ENCODE measurements at places on chromosomes 2 and 18.

GRCh38 chr2:239666855-239667376, 266.1 kb upstream of the HDAC4 start:
- DNase-seq, result no peak

DNA sequence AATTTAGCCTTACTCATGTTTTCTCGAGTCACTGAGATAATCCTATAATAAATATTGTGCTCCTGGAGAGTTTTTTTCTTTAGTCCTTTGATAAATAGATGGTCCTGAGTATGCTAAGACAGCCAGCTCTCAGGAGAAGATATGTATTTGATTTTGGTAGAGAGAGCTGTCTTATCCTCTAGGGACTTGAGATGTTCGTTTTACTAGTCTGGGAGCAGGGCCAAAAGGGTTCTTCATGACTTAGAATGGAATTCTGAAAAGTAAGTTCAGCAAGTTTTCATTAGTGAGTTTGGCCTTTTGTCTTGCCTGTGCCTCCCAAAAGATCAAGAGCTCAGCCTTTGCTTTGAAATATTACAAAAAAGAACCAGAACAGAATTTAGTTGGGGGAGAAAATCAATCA, 246.7 kb downstream of the BABAM2 start:
- DNase-seq, result no peak

DNA sequence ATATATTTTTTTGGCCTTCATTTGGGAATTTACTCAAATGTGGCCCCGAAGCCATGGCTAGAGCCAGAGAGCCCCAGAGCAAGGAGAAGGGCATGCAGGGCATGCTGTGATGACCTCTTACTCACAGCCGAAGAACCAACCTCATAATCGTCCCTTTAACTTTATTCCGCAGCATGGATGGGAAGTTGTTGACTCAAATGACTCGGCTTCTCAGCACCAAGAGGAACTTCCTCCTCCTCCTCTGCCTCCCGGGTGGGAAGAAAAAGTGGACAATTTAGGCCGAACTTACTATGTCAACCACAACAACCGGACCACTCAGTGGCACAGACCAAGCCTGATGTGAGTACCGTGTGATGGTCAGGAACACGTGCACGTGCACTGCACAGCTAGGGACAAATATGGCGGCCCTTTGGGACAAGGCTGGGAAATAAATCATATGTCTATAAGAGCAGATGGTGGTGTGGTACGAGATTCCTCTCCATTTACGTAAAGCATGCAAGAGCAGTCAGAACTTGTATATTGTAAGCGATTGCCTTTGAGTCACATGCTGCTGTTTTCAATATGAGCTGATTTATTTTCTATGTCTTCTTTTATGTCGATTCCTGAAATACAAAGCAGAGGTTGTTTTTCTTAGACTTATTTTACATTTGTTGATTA, 280.9 kb downstream of the NEDD4L start:
- no peak for DNase-seq

GRCh38 chr2:241788572-241788971, 11.9 kb downstream of the GAL3ST2 start:
- DNase-seq, result peak; percentile 36

GRCh38 chr2:84906108-84906899, 848 bp downstream of the TMSB10 start:
- DNase-seq, result no peak

GRCh38 chr2:47896450-47896968, 9.8 kb downstream of the FBXO11 start:
- DNase-seq, result no peak

GRCh38 chr2:23803965-23804542, 122.9 kb downstream of the ATAD2B start:
- no peak for DNase-seq

- DNase-seq, result no peak
Measured at GRCh38 chr2:106032676-106033075, 161.4 kb downstream of the UXS1 start.

GRCh38 chr2:1675633-1676032, 68.7 kb downstream of the PXDN start:
- no peak for DNase-seq

GRCh38 chr18:11946756-11947155, 34.6 kb upstream of the IMPA2 start:
- DNase-seq, result no peak

DNA sequence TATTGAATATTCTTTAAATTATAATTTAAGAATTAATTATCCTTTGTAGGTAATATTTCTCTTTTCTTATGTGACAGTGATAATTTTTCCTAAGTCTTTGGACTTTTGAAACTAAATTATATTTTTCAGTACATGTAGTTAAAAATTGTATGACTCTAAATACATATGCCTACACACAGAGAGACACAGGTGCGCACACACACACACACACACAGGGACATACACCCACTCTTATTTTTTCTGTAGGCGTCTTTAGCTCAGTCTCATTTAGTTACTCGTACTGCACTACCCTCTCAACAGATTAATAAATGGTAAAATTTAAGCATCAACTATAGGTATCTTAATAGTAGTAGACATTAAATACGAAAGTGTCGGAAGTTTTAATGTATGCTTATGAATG, 56.1 kb downstream of the ZNF236 start:
- DNase-seq, result no peak

GRCh38 chr2:165277295-165277694, 38.1 kb downstream of the SCN2A start:
- no peak for DNase-seq

- no peak for DNase-seq
Measured at GRCh38 chr2:134392442-134393074, 138.7 kb downstream of the MGAT5 start.

GRCh38 chr2:231411831-231412617, 16.5 kb downstream of the B3GNT7 start:
- DNase-seq, result peak; percentile 52

- DNase-seq, result no peak
Measured at GRCh38 chr18:61980355-61980754, 87.5 kb upstream of the RNF152 start.

- DNase-seq, result peak; percentile 48
Measured at GRCh38 chr2:54558188-54559005, 102.3 kb downstream of the SPTBN1 start.

DNA sequence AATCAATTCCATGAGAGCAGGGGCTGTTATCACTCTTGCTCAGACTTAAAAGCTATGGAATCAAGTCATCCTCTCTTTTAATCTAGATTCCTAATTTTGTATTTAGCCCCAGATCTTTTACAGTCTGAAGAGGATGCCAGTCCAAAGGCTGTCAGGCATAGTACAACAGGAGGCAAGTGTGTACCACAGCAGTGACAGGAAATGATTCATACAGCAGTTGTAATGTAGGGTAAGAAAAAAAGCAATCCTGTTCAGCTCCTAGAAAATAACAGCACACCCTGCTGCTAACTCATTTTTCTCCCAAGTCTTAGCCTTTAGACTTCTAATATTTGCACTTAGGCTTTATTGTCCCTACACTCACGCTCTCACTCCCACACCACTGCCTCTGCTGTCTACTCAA, 127.8 kb upstream of the SYT4 start:
- no peak for DNase-seq

GRCh38 chr2:10057231-10058107, 14.1 kb downstream of the KLF11 start:
- DNase-seq, result no peak

DNA sequence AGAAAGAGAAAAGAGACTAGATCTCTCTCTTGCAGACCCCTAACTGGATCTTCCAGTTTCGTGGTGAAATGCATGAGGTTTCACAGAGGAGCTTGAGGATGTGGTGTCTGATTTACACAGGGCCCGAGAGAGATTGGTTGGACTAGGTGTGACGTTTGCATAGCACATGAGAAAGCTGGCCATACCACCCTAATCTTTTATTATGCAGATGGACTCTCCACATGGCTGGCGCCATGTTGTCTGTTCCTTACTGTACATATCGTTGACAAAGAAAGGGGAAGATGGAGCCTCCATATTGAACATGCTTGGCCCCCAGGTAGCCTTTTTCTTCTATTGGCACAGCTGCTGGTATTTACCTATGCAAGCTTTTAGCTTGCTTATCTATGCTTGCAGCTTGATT, 27.5 kb upstream of the PGAP1 start:
- no peak for DNase-seq

GRCh38 chr2:41967476-41968181, 80.2 kb upstream of the PKDCC start:
- DNase-seq, result no peak

- no peak for DNase-seq
Measured at GRCh38 chr2:162013514-162014475, 60.2 kb downstream of the DPP4 start.

GRCh38 chr2:28904802-28905457, 10.5 kb downstream of the WDR43 start:
- DNase-seq, result no peak

DNA sequence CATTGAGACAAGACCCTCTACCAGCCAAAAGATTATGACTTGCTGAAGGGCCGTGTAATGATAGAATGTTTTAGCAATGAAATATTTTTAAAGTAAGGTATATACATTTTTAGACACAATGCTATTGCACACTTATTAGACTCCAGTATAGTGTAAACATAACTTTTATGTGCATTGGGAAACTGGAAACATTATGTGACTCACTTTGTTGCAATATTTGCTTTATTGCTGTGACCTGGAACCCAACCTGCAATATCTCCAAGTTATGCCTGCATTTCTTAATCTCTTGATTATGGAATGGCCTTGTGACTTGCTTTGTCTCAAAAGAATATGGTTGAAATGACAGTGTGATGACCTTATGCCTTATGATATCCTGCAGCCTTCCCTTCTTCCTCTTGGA, 502.0 kb downstream of the EPHA4 start:
- DNase-seq, result no peak

- DNase-seq, result no peak
Measured at GRCh38 chr18:70659036-70659925, 370.4 kb downstream of the SOCS6 start.

DNA sequence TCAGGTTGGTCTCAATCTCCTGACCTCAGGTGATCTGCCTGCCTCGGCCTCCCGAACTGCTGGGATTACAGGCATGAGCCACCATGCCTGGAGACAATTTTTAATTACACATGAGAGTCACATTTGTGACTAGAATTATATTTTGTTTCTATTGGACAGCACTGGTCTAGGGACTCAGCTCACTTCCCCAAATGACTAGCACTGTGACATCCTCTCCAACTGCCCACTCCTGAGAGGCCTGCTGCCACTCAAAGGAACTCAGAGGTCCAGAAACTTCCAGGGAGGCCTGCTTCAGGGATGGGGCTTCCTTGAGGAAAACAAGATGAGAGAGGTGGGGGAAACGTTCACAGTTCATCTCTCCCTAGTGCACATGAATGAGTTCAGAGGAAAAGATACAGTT, 29.5 kb downstream of the TMEM163 start:
- DNase-seq, result no peak

DNA sequence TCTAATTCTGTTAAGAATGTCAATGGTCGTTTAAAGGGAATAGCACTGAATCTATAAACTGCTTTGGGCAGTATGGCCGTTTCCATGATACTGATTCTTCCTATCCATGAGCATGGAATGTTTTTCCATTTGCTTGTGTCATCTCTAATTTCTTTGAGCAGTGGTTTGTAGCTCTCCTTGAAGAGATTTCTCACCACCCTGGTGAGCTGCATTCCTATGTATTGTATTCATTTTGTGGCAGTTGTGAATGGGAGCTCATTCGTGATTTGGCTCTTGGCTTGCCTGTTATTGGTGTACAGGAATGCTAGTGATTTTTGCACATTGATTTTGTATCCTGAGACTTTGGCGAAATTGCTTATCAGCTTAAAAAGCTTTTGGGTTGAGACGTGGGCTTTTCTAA, 38.3 kb upstream of the WDR75 start:
- DNase-seq, result no peak

DNA sequence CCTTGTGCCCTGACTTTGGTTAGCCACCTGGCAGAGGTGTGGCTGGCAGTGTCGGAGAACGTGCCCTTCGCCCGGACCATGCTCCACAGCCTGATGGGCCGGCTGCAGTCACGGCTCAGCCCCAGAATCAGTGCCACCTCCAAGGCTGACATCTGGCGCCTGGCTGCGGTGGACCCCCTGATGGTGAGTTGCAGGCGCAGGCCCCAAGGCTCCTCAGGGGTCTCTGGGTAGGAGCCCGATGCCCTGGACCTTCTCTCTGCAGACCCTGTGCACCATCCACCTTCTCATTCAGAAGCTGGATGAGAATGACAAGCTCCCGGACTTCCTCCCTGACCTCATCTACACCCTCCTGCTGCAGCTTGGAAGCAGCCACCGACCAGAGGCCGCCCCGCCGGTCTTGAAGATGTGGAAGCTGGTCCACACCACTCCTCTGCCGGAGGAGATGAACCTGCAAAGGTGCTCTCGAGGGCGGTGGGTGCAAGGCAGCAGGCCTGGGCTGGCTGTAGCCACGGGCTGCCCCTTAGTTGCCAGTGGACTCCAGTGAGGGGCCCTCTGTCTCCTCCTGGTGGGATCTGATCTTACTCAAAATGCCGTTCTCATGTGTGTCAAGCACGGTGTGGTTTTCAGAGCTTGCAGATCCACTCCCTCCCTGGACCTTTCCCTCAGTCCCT, 32.1 kb downstream of the HJURP start:
- DNase-seq, result no peak

DNA sequence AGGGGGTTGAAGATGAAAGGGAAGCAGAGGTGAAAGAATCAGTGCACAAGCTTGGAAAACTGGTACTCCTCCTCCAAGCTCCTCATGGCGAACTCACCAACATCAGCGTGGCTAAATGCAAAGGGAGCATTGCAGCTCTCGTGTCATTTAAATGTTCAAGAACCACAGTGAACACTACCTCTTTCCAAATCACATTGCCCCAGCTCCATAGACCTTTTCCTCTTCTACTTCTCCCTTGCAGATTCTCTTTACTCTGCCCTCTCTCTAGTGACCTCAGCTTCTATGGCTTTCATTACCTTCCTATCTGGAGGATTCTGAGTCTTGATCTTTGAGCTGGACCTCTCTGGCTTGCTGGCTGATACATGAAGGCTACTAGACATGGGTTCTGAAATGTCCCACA, 14.3 kb downstream of the EPB41L3 start:
- DNase-seq, result no peak

- no peak for DNase-seq
Measured at GRCh38 chr2:201908901-201909300, 102.6 kb downstream of the CDK15 start.

- no peak for DNase-seq
Measured at GRCh38 chr2:37720533-37721200, 49.2 kb upstream of the CDC42EP3 start.

- DNase-seq, result no peak
Measured at GRCh38 chr2:14654835-14655282, 22.3 kb downstream of the LRATD1 start.

- DNase-seq, result no peak
Measured at GRCh38 chr2:187867165-187867564, 312.9 kb upstream of the TFPI start.

GRCh38 chr2:101678379-101678778, 19.1 kb upstream of the MAP4K4 start:
- no peak for DNase-seq

All from activated CD4-positive, alpha-beta T cell treated with anti-CD3 and anti-CD28 coated beads for 24 hours (primary cell).